Immature natural killer cell (primary cell): ENCODE measurements at places on chromosomes 11 and 22. TPM values are rescaled to one million over a fixed set of nuclear protein-coding genes. Genes with fewer than 3 reads are reported as not detected.
A peak's percentile ranks its signal among the peaks of the same experiment; 100 is the strongest.

The SMC1B gene
- not detected for polyA plus RNA-seq

The TMEM191B gene
- polyA plus RNA-seq: 1.5 TPM

The SEC14L6 gene
- polyA plus RNA-seq: not detected

The MS4A6E gene
- not detected for polyA plus RNA-seq

The SYT9 gene
- not detected for polyA plus RNA-seq

The P4HA3 gene
- not detected for polyA plus RNA-seq

The INPP5J gene
- not detected for polyA plus RNA-seq

The RAG2 gene
- not detected for polyA plus RNA-seq

The UCP3 gene
- 0.52 TPM for polyA plus RNA-seq

DNA sequence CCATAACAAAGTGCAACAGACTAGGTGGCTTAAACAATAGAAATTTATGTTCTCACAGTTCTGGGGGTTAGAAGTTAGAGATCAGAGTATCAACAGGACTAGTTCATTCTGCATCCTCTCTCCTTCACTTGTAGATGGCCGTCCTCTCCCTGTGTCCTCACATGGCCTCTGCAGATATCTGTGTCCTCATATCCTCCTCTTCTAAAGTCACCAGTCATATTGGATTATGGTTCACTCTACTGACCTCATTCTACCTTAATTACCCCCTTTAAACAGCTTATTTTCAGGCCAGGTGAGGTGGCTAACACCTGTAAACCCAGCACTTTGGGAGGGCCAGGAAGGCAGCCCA lies 135.1 kb downstream of the RAB38 start:
- DNase-seq: no peak

- no peak for DNase-seq
Observed at GRCh38 chr22:46484156-46484860, 53.1 kb downstream of the CELSR1 start.

GRCh38 chr22:24423519-24424000 lies 3.8 kb upstream of the ADORA2A start:
- DNase-seq: peak; percentile 57

DNA sequence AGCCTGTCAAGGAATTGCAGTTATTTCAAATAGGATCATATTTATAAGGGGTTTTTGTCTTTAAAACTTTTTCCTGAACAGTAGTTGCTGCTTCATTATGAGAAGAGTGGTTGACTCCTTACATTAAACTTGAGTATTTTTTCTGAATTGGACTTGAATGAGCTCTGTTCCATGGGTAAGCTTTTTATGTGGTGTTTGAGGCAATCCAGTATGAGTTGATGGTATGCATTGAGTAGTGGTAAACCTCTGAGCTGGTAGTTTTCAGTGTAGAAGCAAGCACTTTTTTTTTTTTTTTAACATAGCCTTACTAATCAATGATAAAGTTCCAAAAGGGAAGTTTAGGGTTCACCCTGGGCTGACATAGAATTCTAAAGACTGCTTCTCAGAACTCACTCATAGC lies 3.4 kb downstream of the KMT2A start:
- no peak for DNase-seq

DNA sequence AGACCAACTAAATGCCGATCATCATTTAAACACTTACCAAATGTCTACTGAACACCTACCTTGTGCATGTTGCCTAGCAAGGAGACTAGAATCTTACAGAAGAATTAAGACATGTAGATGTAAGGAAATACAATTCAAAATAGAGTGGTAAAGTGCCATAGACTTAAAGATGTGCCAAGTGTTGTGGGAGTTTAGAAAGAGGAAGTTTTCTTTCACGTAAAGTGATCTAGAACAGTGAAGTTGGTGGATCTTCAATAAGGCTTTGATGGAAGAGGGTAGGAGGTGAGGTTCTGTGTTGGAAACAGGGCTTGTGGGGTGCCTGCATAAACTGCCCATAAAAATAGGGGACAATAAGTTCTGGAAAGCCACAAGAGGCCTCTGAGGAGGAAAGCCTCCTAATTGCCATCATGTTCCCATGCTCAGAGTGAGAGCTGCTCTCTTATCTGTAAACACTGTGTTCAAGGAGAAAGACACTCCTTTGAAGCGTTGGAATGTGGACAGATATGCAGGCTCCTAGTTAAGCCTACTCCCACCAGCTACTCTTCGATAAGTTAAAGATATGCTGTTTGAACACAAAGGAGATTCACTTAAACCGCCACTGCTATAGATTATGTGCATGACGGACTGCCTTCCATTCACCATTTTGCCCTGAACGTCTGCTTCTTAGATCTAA lies 66.7 kb downstream of the HSD17B12 start:
- DNase-seq: no peak

DNA sequence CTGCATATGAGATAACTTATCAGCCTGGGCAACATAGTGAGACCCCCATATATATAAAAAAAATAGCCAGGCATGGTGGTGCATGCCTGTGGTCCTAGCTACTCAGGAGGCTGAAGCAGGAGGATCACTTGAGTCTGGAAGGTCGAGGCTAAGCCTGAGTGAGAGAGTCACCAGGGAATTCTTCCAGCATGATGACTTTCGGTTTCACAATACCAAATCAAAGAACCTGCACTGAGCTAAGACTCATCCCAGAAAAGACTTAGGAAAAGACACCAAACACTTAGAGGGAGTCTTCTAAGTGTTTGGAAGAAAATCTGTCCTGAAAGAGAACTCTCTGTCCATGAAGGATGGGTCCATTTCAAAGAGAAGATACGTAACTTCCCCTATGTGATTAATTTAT lies 12.7 kb downstream of the STK33 start:
- DNase-seq: no peak

DNA sequence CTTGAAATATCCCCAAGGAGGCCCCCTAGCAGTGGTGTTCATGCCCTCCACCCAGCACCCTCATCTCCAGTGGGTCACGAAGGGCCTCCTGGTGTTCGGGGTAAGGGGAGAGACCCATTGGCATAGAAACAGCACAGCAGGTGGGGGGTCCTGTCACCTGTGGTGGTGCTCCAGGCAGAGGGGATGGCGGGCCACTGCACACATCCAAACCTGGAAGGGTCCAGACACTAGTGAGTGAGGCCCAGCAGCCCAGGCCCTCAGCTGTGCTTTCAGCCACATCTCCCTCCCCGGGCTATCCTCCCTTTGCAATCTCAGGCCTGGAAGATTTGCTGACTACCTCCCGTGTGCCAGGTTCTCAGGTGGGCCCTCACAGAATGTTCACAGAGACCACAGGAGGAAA lies 59.4 kb upstream of the LYVE1 start:
- no peak for DNase-seq

DNA sequence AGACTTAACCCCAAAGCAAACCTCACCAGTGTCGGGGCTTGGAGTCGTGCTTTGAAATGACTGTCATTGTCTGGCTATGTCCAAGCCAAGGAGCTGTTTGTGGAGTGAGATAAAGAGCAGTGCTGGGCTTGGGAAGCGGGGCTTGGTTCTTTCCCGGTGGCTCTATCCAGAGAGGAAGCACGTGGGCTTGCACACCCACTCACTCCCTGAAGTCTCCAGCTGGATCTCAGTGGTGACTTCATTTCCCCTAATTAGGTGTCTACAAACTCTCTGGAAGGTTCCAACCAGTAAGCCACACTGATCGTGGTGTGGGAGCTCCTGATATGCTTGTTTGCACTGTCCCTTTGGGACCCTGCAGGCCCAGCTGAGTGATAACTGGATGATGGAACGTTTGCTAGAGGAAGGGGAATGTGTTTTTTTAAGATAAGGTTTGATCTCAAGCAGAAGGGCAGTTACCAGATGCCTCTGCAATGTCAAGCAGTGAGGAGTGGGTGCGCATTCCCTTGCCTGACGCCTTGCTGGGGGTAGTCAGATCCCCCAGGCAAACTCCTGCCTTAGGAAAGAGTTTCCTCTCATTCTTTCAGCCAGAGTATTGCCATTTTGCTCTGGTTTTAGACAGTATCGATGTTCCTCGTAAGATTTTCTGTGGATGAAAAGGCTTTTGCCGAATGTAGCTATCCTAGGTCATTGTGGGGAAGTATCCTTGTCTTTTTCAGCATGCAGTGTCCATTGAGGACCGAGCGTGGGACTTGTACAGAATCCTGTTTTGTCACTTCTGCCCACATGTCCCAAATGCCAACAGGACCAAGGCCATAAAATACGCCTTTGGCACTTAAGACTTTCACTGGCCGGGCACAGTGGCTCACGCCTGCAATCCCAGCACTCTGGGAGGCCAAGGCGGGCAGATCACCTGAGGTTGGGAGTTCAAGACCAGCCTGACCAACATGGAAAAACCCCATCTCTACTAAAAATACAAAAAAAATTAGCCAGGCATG lies 90.9 kb downstream of the MICAL2 start:
- DNase-seq: no peak

- DNase-seq: no peak
Observed at GRCh38 chr11:14567064-14567651, 47.0 kb upstream of the PSMA1 start.

DNA sequence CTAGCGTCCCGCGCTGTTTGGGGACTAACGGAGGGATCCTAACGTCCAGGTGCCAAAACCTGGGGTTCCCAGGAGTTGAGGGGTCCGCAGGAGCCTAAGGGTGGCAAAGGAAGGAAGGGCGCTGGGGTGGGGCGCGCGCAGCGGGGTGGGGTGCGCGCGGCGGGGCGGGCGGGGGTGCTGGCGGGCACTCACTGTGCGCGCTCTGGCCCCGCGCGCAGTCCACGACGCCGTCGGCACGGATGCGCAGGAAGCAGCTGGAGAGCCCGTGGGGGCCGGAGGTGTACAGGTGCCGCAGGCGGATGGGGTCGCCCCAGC lies 412 bp downstream of the FGF19 start:
- DNase-seq: no peak

DNA sequence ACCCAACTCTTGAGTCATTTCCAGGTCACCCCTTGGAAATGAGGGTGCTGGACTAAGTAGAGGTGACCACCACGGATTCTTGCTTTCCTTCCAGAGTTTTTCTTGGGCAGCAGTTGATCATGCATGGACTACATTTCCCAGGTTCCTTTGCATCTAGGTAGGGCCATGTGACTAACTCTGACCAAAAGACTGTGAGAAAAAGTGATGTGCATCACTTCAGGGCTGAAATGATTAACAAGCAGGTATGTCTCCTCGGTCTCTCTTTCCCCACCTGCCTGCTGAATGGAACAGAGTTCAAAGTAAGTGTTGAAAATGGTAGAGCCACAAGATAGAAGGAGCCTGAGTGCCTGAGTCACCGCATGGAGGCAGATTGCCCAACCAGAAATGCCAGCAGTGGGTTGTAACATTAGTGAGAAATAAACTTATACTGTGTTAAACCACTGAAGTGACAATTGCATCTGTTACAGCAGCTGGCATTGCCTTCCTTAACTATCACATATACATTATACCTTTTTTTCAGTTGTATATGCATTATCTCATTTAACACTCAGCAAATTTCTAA lies 113.5 kb downstream of the MN1 start:
- no peak for DNase-seq

DNA sequence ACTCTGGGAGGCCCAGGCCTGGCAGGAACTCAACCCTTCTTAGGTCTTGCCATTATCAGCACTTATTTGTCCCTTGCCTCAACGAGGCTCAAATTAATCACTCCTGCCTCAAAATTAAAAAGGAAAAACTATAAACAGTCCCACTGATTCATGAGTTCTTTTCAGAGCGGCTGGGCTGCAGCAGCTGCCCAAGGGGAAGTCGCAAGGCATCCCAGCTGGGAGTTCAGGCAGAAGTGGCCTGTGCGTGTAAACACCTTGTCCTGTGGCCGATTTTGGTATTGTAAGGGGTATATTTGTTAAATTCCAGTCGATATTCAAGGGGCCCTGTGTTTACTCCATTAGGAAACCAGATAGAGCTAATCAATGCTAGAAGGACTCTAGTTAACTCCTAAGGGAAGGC lies 213.9 kb upstream of the CADM1 start:
- DNase-seq: no peak

- DNase-seq: no peak
Observed at GRCh38 chr11:91248199-91248807, 976.3 kb upstream of the FAT3 start.

DNA sequence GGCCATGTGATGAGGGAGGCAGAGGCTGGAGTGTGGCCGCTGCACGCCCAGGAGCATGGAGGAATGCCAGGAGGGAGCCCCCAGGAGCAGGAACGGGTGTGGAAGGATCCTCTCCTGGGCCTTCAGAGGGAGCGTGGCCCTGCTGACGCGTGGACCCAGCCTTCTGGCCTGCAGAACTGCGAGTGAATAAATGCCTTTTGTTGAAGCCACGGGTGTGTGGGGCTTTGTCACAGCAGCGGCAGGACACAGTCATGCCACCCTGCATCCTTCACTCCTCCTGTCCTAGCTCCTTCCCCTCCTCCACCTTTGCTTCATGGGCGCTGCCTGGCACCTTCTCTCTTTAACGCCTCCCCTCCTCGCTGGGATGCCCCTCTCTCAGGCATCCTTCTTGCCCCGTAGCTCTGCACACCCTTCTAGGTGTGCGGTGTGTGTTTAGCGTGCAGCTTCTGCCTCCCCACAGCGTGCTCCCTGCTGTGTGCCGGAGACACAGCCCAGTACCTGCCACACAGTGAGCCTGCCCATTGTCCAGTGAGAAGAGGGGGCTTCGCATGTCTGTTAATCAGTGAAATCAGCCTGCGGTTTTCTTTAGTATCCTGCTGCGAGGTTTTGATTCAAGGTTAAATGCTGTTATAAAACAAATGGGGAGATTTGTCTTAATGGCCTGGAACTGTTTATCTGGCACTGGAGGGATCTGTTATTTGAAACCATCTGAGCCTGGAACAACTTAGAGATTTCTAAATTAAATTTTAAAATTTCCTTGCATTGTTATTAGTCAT lies 459.6 kb downstream of the TBC1D22A start:
- no peak for DNase-seq

DNA sequence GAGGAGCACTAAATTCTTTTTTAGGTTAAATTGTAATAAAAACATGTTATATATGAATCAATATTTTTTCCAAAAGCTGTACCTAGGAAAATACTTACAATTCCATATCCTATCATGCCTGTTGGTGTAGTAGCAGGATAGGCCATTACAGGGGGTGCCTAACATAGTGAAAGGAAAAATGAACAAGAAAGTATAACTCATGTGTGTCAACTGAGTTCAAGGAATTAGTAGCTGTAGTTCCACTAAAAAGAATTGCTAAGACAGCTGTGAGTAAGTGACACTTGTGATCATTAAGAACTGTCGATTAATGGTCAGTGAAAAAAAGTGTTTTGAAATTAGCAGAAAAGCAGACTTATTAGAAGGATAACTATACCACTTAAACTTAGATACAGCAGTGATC lies 92.4 kb downstream of the PICALM start:
- DNase-seq: no peak

GRCh38 chr22:36734171-36735058 lies 30.9 kb upstream of the CACNG2 start:
- DNase-seq: no peak
